ENCODE measurements at places on chromosomes 12 and 14. TPM values are rescaled to one million over a fixed set of nuclear protein-coding genes. Genes with fewer than 3 reads are reported as not detected.
A peak's percentile ranks its signal among the peaks of the same experiment; 100 is the strongest.

The IQSEC3 gene
- not detected for polyA plus RNA-seq

The ADAM21 gene
- 0.71 TPM for polyA plus RNA-seq

The RASSF9 gene
- 2.6 TPM for polyA plus RNA-seq

The SIX4 gene
- polyA plus RNA-seq: 4.2 TPM

The LRRK2 gene
- 0.42 TPM for polyA plus RNA-seq

The C12orf54 gene
- 1.9 TPM for polyA plus RNA-seq

The SLCO1C1 gene
- not detected for polyA plus RNA-seq

The IFNG-AS1 gene
- not detected for polyA plus RNA-seq

The FGD4 gene
- polyA plus RNA-seq: 11.1 TPM

The DLGAP5 gene
- 18.1 TPM for polyA plus RNA-seq

- DNase-seq: no peak
Observed at GRCh38 chr12:60216226-60216625, 620.4 kb downstream of the SLC16A7 start.

DNA sequence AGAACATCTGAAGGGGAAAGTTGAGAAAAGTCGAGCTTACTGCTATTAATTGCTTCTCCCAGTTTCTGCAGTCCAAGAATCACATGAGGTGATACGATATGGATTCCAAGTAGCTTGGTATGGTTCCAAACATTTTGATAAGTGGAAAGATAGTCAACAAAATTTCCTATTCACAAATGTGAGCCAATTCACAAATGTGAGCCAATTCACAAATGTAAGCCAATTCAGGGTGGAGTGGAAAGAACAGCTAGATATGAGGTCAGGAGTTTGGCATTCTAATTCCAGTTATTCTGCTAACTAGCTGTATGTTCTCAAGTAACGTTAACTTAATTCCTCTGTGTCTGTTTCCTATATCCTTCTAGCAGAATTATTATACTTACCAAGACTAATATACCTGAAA is 37.6 kb upstream of the DHRS4 start:
- DNase-seq: no peak

GRCh38 chr12:121022713-121023112 is 6.4 kb upstream of the C12orf43 start:
- DNase-seq: no peak

DNA sequence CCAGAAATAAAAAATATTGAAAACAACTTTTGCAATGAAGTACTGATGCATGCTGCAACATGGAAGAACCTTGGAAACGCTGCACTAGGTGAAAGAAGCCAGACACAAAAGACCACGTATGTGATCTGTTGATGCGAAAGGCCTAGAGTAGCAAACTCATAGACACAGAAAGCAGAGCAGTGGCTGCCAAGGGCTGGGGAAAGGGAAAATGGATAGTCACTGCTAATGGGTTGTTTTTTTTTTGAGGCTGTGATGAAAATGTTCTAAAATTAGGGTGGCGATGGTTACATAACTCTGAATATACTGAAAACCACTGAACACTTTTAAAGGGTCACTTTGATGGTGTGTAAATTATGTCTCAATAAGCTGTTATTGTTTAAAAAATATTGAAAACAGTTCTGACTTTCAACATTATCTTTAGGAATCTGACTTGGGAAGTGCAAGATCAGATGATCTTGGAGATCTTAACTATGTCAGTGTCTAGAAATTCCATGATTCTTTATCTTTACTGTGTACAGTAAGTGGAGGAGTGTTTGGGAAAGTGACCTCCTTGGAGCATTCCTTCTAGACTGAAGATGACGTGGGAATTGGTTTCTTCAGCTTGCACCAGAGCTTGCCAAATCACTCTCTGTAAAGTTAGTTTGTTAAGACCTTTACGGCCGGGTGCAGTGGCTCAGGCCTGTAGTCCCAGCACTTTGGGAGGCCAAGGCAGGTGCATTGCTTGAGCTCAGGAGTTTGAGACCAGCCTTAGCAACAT is 12.4 kb downstream of the MLXIP start:
- DNase-seq: no peak

DNA sequence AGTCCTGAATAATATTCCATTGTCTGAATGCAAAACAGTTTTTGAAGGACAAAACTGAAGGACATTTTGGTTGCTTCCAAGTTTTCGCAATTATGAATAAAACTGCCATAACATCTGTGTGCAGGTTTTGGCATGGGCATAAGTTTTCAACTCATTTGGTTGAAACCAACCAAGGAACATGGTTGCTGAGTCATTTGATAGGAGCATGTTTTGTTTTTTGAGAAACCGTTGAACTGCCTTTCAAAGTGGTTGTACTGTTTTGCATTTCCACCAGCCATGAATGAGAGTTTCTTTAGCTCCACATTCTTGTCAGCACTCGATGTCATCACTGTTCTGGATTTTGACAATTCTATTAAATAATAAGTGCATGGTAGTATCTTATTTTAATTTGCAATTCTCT is 23.0 kb upstream of the GSG1 start:
- DNase-seq: peak; percentile 34

DNA sequence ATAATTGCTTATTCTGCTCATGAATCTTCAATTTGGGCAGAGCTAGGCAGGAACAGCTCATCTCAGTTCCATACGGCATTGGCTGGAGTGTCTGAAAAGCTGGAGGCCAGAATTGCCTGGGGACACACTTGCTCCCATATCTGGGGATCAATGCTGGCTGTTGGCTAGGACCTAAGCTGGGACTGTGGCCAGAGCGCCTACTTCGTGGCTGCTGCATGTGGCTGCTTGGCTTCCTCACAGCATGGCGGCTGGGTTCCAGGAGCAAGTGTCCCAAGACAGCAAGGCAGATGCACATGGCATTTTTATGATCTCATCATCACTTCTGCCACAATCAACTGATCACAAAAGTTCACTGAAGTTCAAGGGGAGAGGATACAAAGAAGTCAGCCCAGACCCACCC is 200.2 kb downstream of the TTC8 start:
- DNase-seq: no peak

- DNase-seq: no peak
Observed at GRCh38 chr14:70935135-70935534, 27.9 kb downstream of the PCNX1 start.

DNA sequence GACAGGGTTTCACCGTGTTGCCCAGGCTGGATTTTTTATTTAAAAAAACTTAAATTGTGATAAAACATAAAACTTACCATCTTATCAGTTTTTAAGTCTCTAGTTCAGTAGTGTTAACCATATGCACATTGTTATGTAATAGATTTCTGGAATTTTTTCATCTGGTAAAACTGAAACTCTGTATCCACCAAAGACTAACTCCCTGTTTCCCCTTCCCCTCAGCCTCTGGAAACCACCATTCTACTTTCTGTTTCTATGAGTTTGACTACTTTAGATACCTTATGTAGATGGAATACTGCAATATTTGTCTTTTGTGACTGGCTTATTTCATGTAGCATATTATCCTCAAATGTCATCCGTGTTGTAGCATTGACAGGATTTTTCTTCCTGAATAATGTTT is 12.8 kb upstream of the PLEKHG3 start:
- DNase-seq: no peak

- peak; percentile 75 for DNase-seq
Observed at GRCh38 chr14:50943943-50944646, at the start of gene PYGL. TSS of gene PYGL (minus strand) at chr14:50944483. CDS start at chr14:50944403, 80 bp downstream.

DNA sequence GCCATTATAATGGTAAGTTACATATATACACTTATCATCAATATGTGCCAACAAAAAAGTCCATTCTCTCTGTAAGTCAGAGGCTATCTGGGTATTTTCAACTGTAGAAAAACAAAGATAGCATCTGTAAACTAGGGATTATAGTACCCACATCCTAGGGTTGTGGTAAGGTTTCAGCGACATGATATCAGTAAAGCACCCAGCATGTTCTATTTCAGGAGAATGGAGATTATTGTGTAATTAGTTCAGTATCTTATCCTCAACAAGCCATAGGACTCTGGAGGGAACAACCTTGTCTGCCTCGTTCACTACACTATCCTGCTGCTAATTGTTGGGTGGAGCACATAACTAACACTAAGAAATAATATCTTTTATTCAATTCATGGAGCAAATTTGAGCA is 19.7 kb upstream of the CKAP4 start:
- no peak for DNase-seq

- no peak for DNase-seq
Observed at GRCh38 chr12:16299403-16299802, 21.9 kb upstream of the SLC15A5 start.

- peak; percentile 44 for DNase-seq
Observed at GRCh38 chr14:88895116-88895515, 70.7 kb downstream of the TTC8 start.

GRCh38 chr14:73457924-73458182 is 493 bp downstream of the NUMB start:
- peak; percentile 31 for DNase-seq

DNA sequence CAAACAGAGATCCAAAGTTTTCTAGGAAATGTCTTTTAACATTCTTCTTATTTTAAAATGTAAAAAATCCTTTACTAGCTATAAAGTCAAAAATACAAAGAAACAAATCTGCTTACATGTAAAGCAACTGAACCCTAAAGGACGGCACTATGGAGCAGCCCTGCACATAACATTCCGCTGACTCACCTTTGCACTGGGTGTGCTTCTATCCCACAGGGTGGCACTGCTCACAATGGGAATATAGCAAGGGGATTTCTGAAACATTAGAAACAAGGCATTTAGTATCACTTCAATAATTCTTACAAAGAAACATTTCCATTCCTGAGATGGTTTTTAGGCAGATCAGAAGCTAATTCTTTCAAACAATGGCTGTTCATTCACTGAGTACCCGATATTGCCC is 94.3 kb downstream of the C12orf42 start:
- DNase-seq: peak; percentile 78

DNA sequence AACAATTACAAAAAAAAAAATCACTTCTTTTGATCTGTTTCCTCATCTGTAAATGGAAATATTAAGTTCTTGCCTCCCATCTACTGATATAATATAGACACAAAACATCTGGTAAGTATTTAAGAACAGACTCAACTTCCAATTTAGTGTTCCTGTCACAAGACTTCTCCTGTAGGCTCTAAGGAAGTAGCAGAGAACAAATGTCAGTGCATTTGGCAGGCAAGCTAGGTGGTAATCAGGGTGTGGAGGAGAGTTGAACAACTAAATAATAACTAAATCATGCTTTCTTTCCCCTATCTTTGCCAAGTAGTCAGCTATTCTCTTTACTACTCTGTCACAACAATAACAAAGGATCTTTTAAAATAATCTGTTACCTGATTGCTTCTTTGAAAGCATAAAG is 22.1 kb downstream of the BAZ1A start:
- no peak for DNase-seq

- DNase-seq: no peak
Observed at GRCh38 chr12:105109465-105110212, 2.1 kb downstream of the WASHC4 start.

- DNase-seq: peak; percentile 53
Observed at GRCh38 chr12:87995581-87996178, 33.5 kb downstream of the C12orf50 start.

DNA sequence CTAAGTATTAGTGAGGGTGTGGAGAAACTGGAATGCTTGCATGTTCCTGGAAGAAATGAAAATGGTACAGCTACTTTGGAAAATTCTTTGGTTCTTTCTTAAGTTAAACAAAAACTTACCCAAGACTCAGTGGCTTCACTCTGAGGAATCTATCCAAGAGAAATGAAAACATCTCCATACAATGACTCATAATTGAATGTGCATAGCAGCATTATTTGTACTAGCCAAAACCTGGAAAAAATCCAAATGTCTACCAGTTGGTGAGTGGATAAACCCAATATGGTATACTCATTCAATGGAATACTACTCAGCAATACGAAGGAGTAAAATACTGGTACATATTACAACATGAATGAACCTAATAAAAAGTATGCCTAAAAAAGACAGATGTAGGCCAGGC is 18.0 kb upstream of the CRACR2A start:
- peak; percentile 89 for DNase-seq

GRCh38 chr12:99039367-99040120 is 394.5 kb downstream of the APAF1 start:
- no peak for DNase-seq

- DNase-seq: no peak
Observed at GRCh38 chr12:89787763-89788162, 79.1 kb upstream of the ATP2B1 start.

GRCh38 chr12:6229224-6230218 is 29.3 kb downstream of the CD9 start:
- DNase-seq: peak; percentile 92

GRCh38 chr14:49991491-49991890 is 98.6 kb downstream of the ARF6 start:
- DNase-seq: no peak

DNA sequence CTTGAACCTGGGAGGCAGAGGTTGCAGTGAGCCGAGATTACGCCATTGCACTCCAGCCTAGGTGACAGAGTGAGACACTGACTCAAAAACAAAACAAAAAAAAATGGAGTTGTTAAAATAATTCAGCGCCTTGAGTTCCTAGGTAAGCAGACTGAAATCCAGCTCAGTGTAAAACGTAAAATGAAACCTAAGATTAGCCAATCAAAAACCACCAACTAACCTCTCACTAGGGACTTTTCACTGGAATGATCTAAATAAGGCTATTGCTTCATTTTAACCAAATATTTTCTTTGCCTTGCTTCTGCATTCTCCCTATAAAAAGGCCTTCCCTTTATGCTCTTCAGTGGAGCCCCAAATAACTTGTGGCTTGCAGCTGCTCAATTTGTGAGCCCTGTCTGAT is 91.6 kb upstream of the HIF1A start:
- DNase-seq: no peak

DNA sequence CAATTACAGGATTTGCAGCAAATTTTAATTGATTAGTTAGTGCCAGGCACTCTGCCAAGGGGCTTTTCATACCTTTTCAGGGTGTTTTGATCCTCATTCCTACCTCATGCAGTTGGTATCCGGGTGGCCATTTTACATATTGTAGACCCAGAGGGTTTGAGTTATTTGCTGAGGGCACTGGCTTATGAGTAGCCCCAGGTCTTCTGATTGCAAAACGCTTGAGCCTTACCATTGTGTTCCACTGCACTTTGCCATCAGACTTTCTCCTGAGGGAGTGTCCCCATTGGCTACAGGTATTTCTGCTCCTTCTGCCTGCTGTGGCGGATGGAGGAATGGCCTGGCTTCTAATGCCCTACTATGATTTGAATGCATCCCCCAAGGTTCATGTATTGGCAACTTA is 257.8 kb upstream of the CRY1 start:
- no peak for DNase-seq

Measured in mammary epithelial cell (primary cell).